ENCODE measurements at places on chromosomes 16 and 17. TPM values are rescaled to one million over a fixed set of nuclear protein-coding genes. Genes with fewer than 3 reads are reported as not detected.

DNA sequence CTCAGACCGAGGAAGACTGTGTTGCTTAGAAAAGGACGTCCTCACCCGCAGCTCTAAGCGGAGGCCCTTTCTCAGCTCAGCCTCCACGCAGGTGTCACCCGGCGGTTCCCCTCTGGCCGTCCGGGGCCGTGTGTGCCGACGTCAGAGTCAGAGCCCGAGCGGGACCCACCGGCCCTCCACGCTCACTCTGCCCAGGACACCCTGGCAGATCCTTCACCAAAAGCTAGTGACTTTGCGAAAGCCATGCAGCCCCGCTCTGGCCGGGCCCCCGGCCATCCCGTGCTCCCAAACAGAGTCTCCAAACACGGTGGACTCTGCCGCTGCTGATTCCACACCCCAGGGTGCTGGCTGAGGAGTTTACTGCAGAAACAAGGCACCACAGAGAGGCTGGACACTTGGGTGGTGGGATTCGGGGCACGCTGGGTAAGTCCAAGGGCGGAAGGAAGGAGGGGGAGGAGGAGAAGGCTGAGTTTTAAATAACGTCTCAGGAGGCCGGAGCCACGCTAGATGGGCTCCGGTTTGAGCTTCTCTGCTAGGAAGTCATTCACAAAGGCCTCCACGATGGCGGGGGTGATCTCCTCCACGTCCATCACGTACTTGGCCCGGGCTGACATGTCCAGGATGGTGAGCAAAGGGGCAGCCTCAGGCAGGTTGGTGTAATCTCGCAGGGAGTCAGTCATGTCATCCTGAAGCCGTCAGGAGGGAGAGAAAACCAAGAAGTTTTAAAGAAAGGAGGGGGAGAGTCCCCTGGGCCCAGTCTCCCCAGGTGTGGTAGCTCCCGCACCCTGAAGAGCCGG, 18.5 kb downstream of the MRM3 start:
- no peak for DNase-seq

- DNase-seq, result no peak
Observed at GRCh38 chr16:54748611-54749190, 182.0 kb upstream of the IRX5 start.

DNA sequence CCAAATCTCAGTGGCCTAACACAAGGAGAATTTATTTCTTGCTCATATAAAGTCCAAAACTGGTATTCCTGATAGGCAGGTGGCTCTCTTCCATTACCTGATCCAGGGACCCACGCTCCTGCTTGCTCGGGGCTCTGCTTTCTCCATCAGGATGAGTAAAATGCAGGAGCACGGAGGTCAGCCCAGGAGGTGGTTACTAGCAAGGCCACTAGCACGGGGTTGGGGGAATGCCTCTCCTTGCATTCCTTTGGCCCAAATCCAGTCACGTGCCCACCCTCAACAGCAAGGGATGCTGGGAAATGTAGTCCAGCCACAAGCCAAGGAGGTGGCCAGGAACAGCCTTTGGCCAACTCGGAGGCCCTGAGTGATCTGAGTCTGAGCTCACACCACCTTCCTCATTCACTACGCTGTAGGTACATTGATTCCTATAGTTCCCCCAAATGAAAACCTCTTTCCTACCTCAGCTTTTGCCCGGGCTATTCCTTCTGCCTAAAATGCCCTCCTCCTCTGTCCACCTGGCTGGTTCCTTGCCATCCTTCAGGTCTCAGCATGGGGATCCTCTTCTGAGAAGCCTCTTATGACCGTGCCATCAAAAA, 38.3 kb upstream of the HAPSTR1 start:
- DNase-seq, result no peak

The ASB16 gene
- 5.4 TPM for total RNA-seq
